T-helper 17 cell (primary cell): ENCODE measurements at places on chromosomes 11 and 22. TPM values are rescaled to one million over a fixed set of nuclear protein-coding genes. Genes with fewer than 3 reads are reported as not detected.

The HOATZ gene
- not detected for total RNA-seq

The PIK3IP1 gene
- total RNA-seq: 388 TPM

The TP53I11 gene
- 1.8 TPM for total RNA-seq

The RIC3 gene
- 52.9 TPM for total RNA-seq

The PKDREJ gene
- not detected for total RNA-seq

The ZNF215 gene
- total RNA-seq: not detected

The APOL5 gene
- not detected for total RNA-seq

The TRPT1 gene
- total RNA-seq: 16.6 TPM

The PIH1D2 gene
- not detected for total RNA-seq

GRCh38 chr11:47510209-47510608 is 42.7 kb downstream of the CELF1 start:
- no peaks in the 10 kb centered on the region for H3K27me3 ChIP-seq
- peak overlapping the region; percentile 83 for H3K27ac ChIP-seq
- H3K36me3 ChIP-seq: no peaks in the 10 kb centered on the region

- DNase-seq: no peak
- H3K4me1 ChIP-seq: peaks cover 4% of the 10 kb centered on the region
- H3K27me3 ChIP-seq: no peaks in the 10 kb centered on the region
- no peak overlapping the region for H3K27ac ChIP-seq
- H3K4me3 ChIP-seq: no peak overlapping the region
Measured at GRCh38 chr11:68076371-68077042, 37.7 kb downstream of the TCIRG1 start.

DNA sequence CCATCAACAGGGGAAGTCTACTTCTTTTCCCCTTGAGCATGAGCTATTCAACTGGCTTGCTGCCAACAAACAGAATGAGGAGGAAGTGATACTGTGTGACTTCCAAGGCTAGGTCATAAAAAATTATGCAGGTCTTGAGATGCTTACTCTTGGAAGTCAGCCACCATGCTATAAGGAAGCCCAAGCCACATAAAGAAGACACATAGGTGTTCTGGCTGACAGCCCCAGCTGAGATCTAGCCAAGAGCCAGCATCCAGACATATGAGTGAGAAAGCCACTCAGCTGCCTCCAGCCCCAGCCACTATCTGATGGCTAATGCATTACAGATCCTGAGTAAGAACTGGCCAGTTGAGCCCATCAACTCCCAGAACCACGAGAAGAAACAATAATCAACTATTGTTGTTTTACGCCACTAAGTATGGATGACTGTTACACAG is 31.0 kb upstream of the PPP2R1B start:
- DNase-seq: no peak
- peaks cover 14% of the 10 kb centered on the region for H3K36me3 ChIP-seq
- no peak overlapping the region for H3K27ac ChIP-seq
- peaks cover 9% of the 10 kb centered on the region for H3K4me1 ChIP-seq

GRCh38 chr11:77287136-77287535 is 14.3 kb downstream of the GDPD4 start:
- no peak for DNase-seq
- no peak overlapping the region for H3K4me3 ChIP-seq
- no peak overlapping the region for H3K27ac ChIP-seq
- peaks cover 59% of the 10 kb centered on the region for H3K27me3 ChIP-seq
- peaks cover 5% of the 10 kb centered on the region for H3K36me3 ChIP-seq

GRCh38 chr11:10638316-10638925 is 55.1 kb downstream of the IRAG1 start:
- H3K27me3 ChIP-seq: peaks cover 44% of the 10 kb centered on the region
- no peak overlapping the region for H3K4me3 ChIP-seq
- peaks cover 2% of the 10 kb centered on the region for H3K36me3 ChIP-seq
- H3K4me1 ChIP-seq: peaks cover 6% of the 10 kb centered on the region
- DNase-seq: no peak
- H3K27ac ChIP-seq: no peak overlapping the region

DNA sequence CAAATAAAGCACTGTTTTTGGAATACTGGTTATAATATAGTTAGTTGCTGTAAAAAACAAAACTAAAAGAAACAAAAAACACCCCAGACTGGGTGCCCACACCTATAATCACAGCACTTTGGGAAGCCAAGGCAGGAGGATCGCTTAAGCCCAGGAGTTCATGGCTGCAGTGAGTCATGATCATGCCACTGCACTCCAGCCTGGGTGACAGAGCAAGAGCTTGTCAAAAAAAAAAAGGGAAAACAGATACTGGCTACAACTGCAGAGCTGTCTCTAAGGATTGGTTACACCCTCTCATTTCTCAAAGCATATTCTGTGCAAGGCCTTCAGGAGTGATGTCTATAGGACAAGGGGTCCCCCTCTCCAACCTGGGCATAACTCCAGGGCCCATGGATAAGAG is 14.6 kb upstream of the STK33 start:
- H3K27ac ChIP-seq: no peak overlapping the region
- H3K4me3 ChIP-seq: no peak overlapping the region
- H3K36me3 ChIP-seq: peaks cover 3% of the 10 kb centered on the region
- peaks cover 10% of the 10 kb centered on the region for H3K4me1 ChIP-seq

GRCh38 chr11:57161351-57161750 is 20.4 kb upstream of the LRRC55 start:
- H3K27ac ChIP-seq: no peak overlapping the region
- H3K4me1 ChIP-seq: no peaks in the 10 kb centered on the region
- peaks cover 44% of the 10 kb centered on the region for H3K27me3 ChIP-seq
- no peak overlapping the region for H3K4me3 ChIP-seq
- no peak for DNase-seq

DNA sequence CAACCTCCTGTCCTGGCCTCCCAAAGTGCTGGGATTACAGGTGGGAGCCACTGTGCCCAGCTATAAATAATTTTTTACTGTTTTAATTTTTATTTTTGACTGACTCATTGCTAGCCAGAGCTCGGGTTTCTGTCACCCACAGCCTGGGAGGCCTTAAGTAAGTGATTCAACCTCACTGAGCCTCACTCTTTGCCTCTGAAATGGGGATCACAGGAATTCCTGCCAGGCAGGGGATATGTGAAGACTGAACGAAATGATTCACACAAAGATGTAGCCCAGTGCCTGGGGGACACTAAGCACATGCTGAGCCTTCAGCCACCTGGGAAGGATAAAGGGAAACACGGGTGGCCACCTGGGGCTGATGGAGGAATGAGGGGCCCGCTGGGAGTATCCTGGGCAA is 3.8 kb upstream of the LRRC74B start:
- H3K4me1 ChIP-seq: peaks cover 18% of the 10 kb centered on the region
- H3K4me3 ChIP-seq: no peak overlapping the region
- H3K36me3 ChIP-seq: peaks cover 3% of the 10 kb centered on the region
- H3K27me3 ChIP-seq: peaks cover 23% of the 10 kb centered on the region

DNA sequence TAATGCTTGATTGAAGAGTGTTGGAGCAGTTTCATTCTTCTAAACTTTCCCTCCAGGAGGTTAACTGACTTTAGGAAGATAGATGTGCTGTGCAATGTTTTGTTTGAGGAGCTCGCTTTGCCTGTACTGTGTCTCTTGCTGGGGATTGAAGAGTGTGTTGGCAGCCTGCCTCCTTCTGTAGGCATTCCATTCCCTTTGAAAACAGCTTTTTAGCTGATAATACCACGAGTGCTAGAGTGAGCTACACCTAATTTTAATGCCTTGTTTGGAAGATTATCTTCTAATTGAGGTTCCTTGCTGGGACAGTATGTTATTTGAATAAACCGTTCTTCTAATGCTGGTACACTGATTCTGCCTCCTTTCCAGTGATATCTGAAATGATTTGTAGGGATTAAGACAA is 7.2 kb downstream of the DDX10 start:
- H3K36me3 ChIP-seq: peaks cover 5% of the 10 kb centered on the region
- no peaks in the 10 kb centered on the region for H3K27me3 ChIP-seq
- DNase-seq: no peak
- no peak overlapping the region for H3K27ac ChIP-seq
- no peak overlapping the region for H3K4me3 ChIP-seq
- H3K4me1 ChIP-seq: peaks cover 35% of the 10 kb centered on the region

- H3K27ac ChIP-seq: no peak overlapping the region
- DNase-seq: no peak
- peaks cover 15% of the 10 kb centered on the region for H3K27me3 ChIP-seq
- no peak overlapping the region for H3K4me3 ChIP-seq
Measured at GRCh38 chr11:76266286-76267100, 60.2 kb upstream of the WNT11 start.

DNA sequence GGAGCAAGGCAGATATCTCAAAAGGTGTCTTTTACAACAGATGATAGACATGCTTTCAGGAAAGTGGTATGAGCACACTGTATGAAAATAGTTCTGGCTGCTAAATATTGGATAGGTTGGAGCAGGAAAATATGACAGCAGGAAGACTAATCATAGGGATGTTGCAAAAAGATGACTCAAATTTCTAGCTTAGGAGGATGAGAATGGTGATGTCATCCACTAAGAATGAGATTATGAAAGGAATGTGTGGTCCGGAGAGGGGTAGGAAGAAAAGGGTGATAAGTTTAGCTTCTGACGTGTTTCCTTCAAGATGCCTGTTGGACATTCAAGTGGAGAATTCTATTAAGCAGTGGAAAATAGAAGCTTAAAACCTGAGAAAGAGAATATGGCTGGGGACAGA is 46.4 kb downstream of the RCN1 start:
- no peak for DNase-seq
- peaks cover 3% of the 10 kb centered on the region for H3K36me3 ChIP-seq
- H3K4me1 ChIP-seq: no peaks in the 10 kb centered on the region

GRCh38 chr11:75814363-75814676 is 690 bp upstream of the UVRAG start:
- peaks cover 3% of the 10 kb centered on the region for H3K36me3 ChIP-seq
- H3K4me3 ChIP-seq: no peak overlapping the region
- H3K27me3 ChIP-seq: peaks cover 15% of the 10 kb centered on the region
- DNase-seq: no peak
- no peak overlapping the region for H3K27ac ChIP-seq

DNA sequence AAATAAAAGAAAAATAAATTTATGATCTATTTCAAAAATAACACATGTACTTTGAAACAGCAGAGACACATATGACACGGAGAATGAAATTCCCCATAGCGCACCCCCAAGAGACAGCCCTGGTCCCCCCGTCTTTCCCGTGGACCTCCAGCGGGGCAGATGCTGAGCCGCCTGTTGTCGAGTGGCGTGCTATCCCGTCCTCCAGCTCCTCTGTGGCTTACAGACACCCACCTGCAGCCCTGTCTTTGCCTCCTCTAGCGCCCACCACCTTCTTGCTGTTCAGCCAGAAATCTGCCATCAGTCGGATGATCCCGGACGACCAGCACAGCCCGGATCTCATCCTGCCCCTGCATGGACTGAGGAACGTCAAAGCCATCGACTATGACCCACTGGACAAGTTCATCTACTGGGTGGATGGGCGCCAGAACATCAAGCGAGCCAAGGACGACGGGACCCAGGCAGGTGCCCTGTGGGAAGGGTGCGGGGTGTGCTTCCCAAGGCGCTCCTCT is 44.4 kb upstream of the PPP6R3 start:
- no peak for DNase-seq
- H3K36me3 ChIP-seq: peaks cover 4% of the 10 kb centered on the region
- H3K27ac ChIP-seq: no peak overlapping the region
- H3K4me3 ChIP-seq: no peak overlapping the region

GRCh38 chr11:34926101-34926830 is 9.8 kb downstream of the PDHX start:
- peaks cover 3% of the 10 kb centered on the region for H3K36me3 ChIP-seq
- no peak overlapping the region for H3K4me3 ChIP-seq
- H3K27ac ChIP-seq: peak overlapping the region; percentile 54
- H3K27me3 ChIP-seq: no peaks in the 10 kb centered on the region
- no peak for DNase-seq
- H3K4me1 ChIP-seq: peaks cover 24% of the 10 kb centered on the region

DNA sequence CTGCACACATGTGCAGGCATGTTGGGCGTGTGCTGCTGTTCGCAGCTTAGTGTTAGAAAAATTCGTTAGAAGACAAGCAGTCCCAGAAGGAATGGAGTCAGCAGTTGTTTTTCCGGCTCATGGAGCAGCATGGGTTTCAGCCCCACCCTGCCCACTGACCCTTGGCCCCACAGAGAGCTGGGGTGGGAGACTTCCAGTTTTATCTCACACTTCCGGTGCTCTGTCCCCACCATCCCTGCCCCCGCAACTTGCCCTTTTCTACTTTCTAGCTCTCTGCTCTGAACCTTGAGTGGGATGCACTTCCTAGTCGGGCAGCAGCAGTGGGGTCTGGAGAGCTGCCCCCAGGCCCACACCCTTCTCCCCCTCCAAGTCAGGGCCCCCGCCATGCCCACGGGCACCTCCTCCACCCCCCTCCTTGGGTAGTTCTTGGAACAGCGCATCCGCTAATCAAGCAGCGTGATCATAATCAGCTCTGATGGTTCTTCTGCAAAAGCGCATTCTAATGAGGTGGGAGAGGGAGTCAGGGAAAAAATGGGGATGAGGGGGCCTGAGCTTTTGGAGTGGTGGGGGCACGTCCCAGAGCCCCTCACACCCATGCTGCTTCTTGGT is 184.4 kb downstream of the CEP164 start:
- H3K36me3 ChIP-seq: no peaks in the 10 kb centered on the region
- no peak for DNase-seq
- no peaks in the 10 kb centered on the region for H3K4me1 ChIP-seq
- H3K4me3 ChIP-seq: no peak overlapping the region
- peaks cover 55% of the 10 kb centered on the region for H3K27me3 ChIP-seq

- peaks cover 4% of the 10 kb centered on the region for H3K27me3 ChIP-seq
- H3K36me3 ChIP-seq: no peaks in the 10 kb centered on the region
- DNase-seq: no peak
Measured at GRCh38 chr11:17008099-17008498, 6.1 kb downstream of the PLEKHA7 start.

- no peak overlapping the region for H3K27ac ChIP-seq
- H3K4me1 ChIP-seq: peaks cover 3% of the 10 kb centered on the region
- peaks cover 53% of the 10 kb centered on the region for H3K27me3 ChIP-seq
- H3K4me3 ChIP-seq: peak overlapping the region; percentile 63
- H3K36me3 ChIP-seq: peaks cover 2% of the 10 kb centered on the region
- no peak for DNase-seq
Measured at GRCh38 chr11:104163100-104164027, 583 bp downstream of the PDGFD start.

- H3K27ac ChIP-seq: no peak overlapping the region
- no peak for DNase-seq
- no peaks in the 10 kb centered on the region for H3K27me3 ChIP-seq
- peaks cover 15% of the 10 kb centered on the region for H3K4me1 ChIP-seq
Measured at GRCh38 chr11:46309814-46310259, 32.4 kb downstream of the CREB3L1 start.

DNA sequence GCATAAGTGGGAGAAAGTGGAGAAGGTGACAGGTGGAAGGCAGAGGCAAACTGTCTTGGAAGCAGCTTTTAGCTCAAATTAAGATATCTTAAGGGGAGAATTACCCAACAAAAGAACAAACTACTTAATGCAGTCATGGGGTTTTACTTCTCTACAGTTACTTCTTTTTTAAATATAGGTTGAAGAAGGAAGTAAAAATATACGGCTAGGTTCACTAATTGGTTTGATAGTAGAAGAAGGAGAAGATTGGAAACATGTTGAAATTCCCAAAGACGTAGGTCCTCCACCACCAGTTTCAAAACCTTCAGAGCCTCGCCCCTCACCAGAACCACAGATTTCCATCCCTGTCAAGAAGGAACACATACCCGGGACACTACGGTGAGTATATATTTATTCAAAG is 40.8 kb downstream of the PDHX start:
- peaks cover 10% of the 10 kb centered on the region for H3K36me3 ChIP-seq
- no peaks in the 10 kb centered on the region for H3K27me3 ChIP-seq
- H3K4me1 ChIP-seq: peaks cover 15% of the 10 kb centered on the region
- no peak overlapping the region for H3K27ac ChIP-seq

- H3K4me1 ChIP-seq: no peaks in the 10 kb centered on the region
- H3K4me3 ChIP-seq: no peak overlapping the region
- H3K27me3 ChIP-seq: no peaks in the 10 kb centered on the region
- DNase-seq: no peak
- H3K36me3 ChIP-seq: no peaks in the 10 kb centered on the region
- H3K27ac ChIP-seq: no peak overlapping the region
Measured at GRCh38 chr11:79212741-79213190, 228.1 kb downstream of the TENM4 start.
